RPMI7951 (cell line): ENCODE measurements at places on chromosomes 6 and 20. TPM values are rescaled to one million over a fixed set of nuclear protein-coding genes. Genes with fewer than 3 reads are reported as not detected.

DNA sequence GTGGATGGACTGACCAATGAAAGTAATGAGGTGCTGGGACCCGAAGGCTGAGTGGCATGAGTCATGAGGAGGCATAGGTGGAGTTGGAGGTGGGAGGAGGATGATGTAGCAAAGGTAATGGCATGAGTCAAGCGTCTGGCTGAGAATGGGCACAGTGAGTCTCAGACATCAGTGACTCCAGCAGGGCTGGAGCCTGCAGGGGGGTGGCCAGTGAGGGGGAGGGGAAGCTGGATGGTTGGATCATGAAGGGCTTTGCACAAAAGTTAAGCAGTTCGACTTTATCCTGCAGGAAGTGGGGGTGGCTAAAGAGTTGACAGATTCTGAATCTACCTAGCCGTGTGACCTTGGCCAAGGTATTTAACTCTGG is 99.0 kb upstream of the IYD start:
- peak; percentile 16 for DNase-seq

TCFL5 gene
- 13.7 and 16.2 TPM in 2 replicates for total RNA-seq

FABP7 gene
- 0.60 and 1.4 TPM in 2 replicates for total RNA-seq

GRCh38 chr6:156783958-156784357 is 6.8 kb downstream of the ARID1B start:
- no peak for DNase-seq

CD2AP gene
- 20.3 and 27.2 TPM in 2 replicates for total RNA-seq

GRCh38 chr6:128569732-128570679 is 49.6 kb upstream of the PTPRK start:
- DNase-seq, result peak; percentile 94

- DNase-seq, result no peak
These were observed 72.1 kb downstream of the TSHZ2 start for GRCh38 chr20:53044296-53044695.

- DNase-seq, result no peak
These were observed 471.3 kb downstream of the UTRN start for GRCh38 chr6:144756469-144756868.

GRCh38 chr6:112342511-112342910 is 4.6 kb upstream of the RFPL4B start:
- DNase-seq, result no peak

DNA sequence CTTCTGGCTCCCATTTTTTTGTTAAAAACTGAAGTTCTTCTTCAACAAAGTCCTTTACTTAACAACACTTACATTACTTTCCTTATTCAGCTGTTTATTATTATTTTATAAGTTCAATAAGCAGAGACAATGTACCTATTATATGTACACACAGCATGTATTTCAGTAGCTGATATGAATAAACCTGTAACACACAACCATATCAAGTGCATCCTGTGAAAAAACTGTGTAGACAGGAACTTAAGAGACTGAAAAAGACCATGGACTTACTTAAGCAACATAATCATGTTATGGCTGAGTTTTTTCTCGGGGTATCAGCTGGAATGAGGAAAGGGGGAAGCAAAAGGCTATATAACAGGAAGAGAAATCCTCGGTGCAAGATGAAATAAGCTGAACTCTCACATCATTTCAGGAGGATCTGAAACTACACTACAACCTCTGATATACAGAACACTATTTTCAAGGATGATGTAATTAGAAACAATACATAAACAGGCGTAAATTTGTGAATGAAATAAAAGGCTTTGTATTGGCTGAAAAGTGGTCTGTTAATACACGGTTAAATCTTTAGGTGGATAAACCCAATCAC is 70.9 kb downstream of the REV3L start:
- no peak for DNase-seq

DNA sequence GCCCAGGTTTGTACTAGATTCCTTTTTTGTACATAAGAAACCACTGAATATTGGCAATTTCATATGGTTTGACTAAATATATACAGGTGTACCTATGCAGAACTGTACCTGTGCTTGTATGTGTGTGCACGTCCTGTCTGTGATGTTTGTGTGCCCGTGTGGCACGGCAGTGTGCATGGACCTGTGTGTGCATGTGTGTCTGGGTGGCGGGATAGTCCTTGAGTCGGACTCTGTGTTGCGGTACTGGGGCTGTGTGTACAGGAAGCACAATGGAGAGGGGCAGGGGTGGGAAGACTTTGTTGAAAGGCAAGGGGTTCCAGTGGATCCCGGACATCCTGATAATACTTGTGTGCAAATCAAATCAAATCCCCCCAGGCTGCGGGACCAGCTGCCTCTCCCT is 3.4 kb upstream of the FAM83C start:
- no peak for DNase-seq

TPBG gene
- total RNA-seq, result 65.2 and 68.2 TPM in 2 replicates

DNA sequence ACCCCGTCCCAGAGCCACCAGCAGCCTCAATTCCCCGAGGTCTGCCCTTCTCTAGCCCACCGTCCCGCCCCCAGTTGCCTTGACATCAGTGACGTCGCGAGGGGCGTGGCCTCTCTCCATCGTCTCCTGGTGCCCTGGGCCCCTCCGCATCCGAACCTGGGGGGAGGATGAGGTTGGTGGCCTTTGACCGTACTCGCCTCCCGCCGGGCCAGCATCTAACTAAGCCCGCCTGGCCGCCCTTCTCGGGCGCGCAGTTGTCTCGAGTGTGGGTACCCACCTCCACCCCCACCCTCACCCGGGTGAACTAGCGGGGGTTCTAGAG is 5.5 kb upstream of the ARMC12 start:
- peak; percentile 75 for DNase-seq

DNA sequence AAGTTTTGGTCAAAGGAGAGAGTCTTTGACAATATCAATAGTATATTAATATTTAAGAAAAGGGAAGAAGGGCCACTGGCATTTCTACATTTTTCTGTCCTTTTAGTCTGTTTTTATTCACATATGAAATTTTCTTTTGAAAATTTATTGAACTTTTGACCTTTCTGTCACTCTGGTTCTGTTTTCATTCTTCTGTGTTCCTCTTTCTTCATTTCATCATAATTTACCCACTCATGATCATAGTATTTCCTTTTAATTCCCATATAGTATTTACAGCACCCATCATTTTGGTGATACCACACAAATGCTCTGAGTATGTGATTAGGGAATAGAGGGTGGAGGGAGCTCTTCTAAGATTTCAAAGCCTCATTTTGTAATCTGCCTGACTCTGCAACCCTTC is 142.8 kb downstream of the GJA1 start:
- DNase-seq, result no peak

- no peak for DNase-seq
These were observed 7.3 kb downstream of the BPHL start for GRCh38 chr6:3125815-3126214.

- DNase-seq, result no peak
These were observed 120.1 kb downstream of the RPS12 start for GRCh38 chr6:132934496-132934895.

SLPI gene
- not detected in 2 replicates for total RNA-seq

- DNase-seq, result no peak
These were observed 411.9 kb upstream of the SASH1 start for GRCh38 chr6:147930745-147931144.

CASS4 gene
- 2.2 and 2.5 TPM in 2 replicates for total RNA-seq

DNA sequence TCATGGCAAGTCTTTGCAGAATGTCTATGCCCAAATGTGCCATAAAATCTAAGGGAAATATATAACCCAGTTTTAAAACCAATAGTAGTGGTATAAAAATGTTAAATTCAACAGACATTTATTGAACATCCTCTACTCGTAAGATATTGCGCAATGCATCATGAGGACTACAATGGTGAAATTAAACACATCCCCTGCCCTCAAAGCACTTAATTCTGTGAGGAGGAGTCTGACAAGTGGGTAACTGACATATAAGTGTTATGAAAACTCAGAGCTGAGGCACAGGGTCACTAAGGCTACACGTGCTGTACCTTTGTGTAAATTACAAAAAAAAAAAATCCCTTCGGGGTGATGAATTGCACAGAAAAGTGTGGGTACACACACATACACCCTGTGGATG is 6.2 kb downstream of the PKHD1 start:
- DNase-seq, result no peak

DNA sequence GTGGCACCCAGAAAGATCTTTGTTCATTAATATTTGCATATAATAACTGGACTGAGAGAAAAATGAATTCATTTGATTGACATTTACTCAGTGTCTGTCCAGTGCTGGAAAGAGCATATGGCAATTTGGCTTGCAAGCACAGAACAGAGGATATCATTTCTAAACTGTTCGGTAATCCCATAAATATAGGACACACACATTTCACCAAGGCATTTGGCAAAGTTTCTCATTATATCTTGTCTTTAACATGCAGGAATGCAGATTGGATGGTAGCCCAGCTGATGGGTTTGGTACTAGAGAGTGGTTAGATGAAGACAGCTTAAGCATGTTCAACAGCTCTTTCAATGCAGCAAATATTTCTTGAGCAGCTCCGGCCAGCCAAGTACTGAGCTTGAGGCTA is 259.2 kb downstream of the PRKN start:
- DNase-seq, result no peak

ZKSCAN3 gene
- 3.9 and 4.3 TPM in 2 replicates for total RNA-seq

DNA sequence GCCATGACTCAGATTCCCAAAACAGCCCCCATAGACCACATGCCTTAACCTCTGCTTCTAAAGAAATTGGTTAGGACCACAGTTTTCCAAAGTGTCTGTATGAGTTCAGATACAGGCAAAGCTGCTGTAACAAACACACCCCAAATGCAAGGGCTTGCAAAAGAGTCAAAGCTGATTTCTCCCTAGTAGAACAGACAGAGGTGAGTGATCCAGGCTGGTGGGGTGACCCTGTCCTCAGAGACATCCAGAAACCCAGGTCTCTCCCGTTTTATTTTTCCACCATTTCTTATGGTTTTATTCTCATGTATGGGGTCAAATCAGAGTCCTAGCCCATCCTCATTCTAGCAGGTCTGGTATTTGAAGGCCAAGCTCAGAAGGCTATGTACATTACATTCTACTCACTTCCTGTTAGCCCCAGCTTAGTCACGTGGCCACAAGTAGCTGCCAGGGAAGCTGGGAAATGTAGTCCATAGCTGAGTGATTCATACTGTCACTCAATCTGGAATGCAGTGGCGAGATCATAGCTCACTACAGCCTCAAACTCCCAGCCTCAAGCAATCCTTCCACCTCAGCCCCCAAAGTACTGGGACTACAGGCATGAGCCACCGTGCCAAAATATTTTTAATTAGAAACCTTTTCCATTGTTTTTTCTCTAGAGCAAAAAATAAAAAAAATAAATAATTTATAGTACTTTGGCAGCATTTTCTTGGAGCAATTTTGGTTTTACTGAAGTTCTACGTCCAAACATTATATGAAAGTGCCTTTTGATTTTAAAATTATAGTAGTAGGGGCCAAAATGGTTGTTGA is 175.2 kb downstream of the ZMYND8 start:
- DNase-seq, result peak; percentile 84

SLC17A9 gene
- total RNA-seq, result 4.8 and 6.3 TPM in 2 replicates

DNA sequence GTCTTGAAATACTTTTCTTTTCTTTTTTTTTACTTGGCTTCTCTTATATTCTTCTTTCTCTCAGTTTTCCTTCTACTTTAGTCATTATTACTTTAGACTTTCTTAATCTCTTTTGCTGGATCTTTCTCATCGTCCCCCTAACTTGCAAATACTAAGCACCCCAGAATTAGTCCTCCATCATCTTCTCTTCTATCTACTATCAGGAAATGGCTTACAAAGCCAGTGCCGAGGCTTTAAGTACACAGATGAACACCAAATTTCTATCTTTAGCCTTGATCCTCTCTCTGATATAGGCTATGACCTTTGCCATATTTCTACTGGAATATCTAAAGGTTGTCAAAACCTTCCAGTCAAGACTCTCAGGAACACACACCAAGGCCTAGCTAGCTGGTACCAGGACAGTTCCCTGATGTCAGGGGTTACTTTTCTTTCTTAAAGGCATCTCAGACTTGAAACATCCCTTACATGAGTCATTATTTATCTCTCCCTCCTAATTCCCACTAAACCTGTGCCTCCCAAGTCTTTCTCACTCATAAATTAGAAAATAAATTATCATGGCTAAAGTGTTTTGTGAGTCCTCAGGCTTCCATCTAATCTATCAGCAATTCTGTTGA is 278.6 kb upstream of the TCF21 start:
- DNase-seq, result peak; percentile 26
